Fibroblast of upper back skin (primary cell): ENCODE measurements at places on chromosomes 1 and 21.

DNA sequence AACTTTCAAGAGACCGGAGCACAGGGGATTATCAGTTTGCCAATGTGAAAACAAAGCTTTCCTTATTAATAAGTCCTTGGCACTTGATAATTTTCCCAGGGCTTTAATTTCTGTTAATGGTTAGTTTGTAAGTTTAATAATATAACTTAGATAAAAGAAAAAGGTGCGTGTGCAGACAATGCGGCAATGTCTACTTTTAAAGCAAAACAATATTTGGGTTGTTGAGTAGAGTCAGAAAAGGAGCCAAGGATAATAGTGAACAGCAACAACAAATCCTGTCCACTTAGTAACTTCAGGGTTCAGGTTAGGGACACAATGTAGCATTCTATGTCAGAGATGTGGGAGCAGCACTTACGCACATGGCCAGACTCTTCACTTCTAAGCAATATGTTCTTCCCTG is 469.6 kb upstream of the NFIA start:
- no peak for DNase-seq

GRCh38 chr1:30589083-30589482 is 134.3 kb downstream of the MATN1 start:
- DNase-seq = no peak

DNA sequence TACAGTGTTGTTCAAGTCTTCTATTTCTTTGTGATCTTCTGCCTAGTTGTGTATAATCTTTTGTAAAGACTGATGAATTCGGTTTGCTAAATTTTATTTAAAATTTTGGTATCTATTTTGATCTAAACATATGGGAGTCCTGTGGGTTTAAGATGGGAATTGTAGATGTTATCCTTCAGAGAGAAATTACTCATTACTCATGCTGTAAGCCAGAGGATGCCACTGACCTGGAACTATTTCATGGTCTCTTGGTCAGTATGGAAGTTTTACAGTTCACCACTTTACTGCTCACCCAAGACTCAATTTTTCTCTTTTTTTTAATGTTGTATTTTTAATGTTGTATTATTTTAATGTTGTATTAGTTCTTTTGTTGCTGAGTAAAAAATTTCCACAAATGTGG is 138.6 kb upstream of the B3GALT2 start:
- no peak for DNase-seq

DNA sequence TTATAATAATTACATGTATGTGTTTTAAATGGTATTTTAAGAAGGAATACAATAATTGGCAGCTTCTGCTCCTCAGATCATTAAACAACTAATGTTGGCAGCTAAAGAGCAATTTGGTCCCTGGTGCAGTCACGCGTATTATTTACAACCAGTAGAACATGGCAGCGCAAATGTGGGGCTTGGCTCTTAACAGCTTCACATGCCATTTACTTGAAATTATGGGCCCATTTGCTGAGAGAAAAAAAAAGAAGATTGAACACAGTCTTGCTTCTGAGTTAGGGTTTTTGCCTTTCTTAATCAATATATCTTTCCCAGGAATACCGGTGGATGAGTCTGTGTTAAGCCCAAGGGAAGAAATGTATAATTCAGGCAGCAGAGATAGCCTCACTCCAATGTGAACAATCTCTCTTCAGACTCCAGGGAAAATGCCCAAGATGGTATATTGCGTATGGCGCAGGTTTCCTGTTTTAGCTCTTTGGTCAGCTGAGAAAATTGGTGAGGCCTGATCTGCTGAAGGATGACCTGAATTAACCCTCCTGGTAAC is 174.5 kb downstream of the DISC1 start:
- no peak for DNase-seq

DNA sequence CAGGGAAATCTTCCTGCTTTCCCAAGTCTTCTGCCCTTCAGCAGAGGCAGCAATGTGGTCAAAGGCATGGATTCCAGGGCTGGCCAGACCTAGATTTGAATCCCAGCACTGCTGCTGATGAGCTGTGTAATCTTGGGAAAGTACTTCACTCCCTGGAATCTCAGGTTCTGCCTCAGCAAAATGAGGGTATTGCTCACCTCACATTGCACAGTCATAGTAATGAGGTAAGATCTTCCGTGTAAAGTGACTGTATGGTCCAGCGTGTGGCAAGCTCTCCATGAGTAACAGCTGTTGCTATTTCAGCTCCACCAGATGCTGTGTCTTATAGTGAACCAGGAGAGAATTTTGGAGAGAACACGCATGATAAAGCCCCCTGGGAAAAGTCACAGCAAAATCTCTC is 56.1 kb upstream of the F3 start:
- peak; percentile 54 for DNase-seq

GRCh38 chr1:45348609-45348965 is 8.3 kb upstream of the MUTYH start:
- DNase-seq = no peak

DNA sequence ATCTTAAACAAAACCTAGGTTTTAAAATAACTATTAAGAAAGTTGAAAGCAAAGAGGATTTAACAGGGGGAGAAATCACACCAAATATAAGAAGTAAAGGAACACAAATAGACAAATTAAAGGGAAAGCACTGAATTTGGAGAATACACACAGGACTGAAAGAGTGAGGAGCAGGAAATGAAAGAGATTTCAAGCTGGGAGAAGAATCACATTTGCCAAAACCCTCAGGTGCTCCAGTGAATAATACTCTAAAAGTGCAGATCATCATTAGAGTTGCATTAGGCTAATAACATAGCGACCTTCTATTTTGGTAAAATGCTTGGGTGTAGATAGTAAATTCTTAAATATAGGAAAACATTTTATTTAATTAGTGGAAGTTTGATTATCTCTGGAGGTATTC is 127.5 kb downstream of the TNNI3K start:
- DNase-seq = no peak

- no peak for DNase-seq
These were observed 22.6 kb upstream of the A3GALT2 start for GRCh38 chr1:33343539-33343938.

GRCh38 chr21:30148906-30149305 is 17.7 kb downstream of the CLDN17 start:
- peak; percentile 25 for DNase-seq

DNA sequence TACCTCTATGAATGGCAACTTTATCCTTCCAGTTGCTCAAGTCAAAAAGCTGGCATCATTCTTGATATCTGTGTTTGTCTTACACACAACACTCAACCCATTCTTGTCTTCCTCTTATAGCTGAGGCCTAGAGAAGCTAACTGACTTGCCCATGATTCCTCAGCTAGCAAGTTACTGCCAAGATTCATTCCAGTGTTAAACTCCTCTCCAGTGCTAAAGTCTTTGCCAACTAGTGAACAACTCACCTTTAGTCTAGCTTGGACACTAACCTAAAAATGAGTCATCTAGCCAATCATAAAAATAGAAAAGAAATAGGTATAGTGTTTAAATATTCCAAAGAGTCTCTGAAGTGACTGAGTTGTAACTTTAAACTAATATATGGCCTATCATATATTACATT is 45.6 kb upstream of the RGS2 start:
- peak; percentile 27 for DNase-seq

DNA sequence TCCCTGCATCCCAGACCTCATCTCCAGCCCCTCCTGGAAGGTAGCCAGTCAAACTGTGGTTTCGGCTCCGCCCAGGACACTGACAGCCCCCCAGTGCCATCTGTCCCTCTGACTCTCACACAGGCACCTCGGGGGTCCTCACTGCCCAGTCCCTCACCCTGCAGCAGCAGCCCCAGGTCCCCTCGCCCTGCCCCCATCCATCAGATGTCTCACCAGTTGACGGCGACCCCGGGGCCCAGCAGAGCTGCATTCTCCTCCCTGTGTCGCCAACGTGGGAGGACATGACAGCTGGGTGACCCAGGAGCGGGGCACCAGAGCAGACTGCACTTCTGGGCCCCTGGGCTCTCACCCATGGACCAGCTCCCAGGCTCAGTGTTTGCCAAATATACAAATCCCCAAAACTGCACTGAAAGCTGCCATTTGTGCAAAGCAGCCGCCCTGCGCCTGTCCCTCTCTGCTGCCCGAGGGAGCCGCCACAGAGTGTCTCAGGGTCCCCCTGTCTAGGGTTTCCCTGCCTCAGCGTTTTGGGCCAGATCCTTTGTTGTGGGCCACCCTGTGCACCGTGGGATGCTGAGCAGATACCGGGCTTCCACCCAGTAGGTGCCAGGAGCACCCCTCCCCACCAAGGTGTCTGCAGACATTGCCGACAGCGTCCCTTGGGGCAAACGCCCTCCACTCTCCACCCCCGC is 48.2 kb downstream of the PRDM15 start:
- no peak for DNase-seq
